MG63 (cell line): ENCODE measurements at places on chromosomes 6 and 20.

GRCh38 chr20:12978126-12978394, 30.7 kb upstream of the SPTLC3 start:
- DNase-seq = no peak

DNA sequence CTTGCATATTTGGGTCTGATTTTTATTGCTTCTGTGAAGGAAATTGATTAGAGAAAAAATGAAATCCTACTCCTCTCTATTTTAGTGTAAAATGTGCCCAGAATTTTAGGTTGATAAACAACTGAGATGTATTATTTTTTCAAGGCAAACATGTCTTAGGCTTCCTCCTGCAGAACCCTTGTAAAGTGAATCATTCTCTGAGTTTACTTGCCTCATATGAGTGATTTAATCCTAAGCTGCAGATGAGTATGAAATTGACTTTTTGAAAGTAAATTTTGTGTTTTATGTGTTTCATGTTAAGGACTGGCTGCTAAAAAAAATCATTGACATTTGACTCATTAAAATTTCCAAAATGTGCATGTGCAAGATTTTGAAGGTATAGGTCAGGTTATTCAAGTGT, 138.5 kb upstream of the PHACTR1 start:
- no peak for DNase-seq

DNA sequence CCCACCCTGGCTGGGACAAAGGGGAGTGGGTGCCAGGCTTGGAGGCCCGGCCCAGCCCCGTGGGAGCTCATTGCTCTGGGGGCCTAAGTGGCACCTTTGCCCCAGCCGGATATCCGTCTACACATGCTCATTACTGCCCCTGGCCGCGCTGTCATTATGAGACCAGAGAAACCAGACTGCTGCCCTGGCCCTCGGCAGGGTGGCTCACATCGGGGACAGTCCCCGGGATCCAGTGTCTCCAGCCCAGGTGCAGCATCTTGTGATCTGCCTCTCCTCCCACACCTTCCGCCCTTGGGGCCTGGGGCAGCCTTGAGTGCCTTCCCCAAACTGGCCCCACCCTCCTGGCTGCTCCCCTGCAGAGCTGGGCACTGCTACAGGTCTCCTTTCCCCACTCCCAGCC, 4.9 kb downstream of the SRMS start:
- no peak for DNase-seq

- no peak for DNase-seq
Observed at GRCh38 chr6:1856381-1856780, 246.7 kb downstream of the FOXC1 start.

- DNase-seq = no peak
Observed at GRCh38 chr6:43253401-43253800, 10.1 kb downstream of the TTBK1 start.

DNA sequence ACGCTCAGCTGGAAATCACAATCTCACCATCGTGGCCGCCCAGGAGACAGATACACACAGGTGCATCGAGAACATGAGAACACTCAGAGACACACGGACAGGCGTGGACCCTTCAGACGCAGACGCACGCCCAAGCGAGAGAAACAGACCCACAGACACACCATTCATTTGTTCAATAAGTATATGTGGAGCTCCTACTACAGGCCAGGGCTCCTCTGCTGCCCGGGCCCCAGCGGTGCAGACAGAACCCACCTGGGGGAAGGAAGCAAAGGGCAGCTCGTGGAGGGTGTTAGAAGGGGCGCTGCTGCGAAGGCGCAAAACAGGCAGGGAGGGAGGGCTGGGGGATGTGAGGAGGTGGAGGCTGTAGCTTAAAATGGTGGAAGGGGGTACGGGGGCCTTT, 39.2 kb downstream of the SRC start:
- no peak for DNase-seq
